ENCODE measurements at places on chromosomes 1 and 21.
A peak's percentile ranks its signal among the peaks of the same experiment; 100 is the strongest.

- DNase-seq: no peak
Measured at GRCh38 chr1:31939484-31940329, 1.5 kb upstream of the PTP4A2 start.

DNA sequence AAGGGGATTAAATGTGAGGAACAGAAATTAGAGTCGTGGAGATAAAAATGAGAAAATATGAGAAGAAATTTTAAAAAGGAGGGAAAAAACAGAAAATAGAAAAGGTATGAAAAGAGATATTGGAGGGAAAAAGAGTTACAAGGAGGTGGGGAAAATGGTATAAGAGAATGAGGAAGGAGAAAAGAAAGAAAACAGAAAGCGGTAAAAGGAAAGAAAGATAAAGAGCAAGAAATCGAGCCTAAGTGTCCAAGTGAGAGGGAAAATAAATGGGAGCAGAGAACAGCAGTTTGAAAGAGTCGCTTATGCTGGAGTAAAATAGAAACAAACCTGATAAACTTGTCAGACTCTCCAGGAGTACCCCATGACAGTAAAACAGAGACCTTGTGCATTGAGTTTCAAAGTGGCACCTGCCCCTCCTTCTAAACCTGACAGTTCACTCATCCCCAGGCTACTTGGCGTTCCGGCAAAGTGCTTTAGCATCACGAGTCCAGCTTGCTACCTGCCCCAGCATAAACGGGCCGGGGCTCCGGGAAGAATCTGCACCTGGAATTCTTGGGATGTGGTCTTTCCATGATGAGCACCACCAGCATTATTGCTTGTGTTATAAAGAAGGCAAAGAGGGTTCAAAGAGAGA, 585 bp downstream of the NEGR1 start:
- no peak for DNase-seq

GRCh38 chr1:231093156-231093922, 53.3 kb upstream of the FAM89A start:
- peak; percentile 26 for DNase-seq

DNA sequence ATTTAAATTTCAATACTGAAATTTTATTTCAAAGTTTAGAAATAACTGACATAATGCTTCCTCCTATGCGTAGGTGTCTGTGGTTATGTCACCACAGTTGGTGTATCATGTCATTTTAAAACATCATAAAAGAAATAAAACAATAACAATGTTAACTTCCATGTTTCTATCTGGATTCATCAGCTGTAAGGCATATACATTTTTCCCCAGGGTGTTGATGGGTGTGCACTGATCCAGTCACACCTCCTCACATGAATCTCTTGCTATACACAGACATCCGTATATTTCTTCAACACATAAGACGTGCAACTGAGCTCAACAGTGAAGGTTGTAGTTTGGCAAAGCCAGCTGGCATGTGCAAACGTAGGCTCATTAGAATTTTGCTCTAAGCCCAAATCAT, 6.2 kb downstream of the KCNA3 start:
- DNase-seq: no peak
